ENCODE measurements at places on chromosomes 13 and 19.

DNA sequence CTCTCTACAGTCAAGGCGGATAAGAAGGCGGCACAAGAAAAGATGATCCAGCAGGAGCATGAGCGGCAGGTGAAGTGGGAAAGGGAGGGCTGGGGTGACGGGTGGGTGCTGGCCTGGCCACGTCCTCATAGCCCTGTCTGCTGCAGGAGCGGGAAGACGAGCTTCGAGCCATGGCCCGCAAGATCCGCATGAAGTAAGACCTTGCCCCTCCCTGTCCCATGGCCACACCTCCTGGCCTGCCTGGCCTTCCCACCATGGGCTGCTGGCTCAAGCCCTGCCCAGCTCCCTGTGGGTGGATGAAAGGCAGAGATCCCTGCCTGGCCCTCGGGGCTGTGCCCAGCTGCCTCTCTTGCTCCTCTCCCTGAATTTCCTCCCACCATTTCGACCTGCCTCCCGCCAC lies 7.2 kb downstream of the ZNF296 start:
- DNase-seq: no peak

DNA sequence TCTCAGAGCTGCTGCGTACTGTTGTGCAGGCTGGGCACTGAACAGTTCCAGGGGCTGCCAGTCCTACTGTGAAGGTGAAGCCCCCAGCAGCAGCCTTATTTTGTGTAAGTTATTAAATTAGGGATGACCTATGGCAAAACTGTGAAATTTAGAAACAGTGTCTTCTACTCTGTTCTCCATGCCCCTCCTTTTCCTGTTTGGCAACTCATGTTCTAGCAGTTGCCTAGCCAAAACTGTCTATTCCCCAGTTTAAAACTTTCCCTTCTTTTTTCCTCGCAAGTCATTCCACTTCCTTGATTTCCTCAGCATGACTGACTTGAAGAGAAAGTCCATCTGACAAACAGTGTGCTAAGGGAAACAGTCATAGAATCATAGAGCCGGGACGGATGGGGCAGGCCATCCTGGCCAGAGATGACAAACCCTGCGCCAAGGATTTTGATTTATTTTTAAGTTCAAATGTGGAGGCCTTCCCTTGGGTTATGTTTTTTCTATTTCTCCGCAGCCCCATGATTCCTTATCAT lies 78.1 kb upstream of the OLFM4 start:
- no peak for DNase-seq

DNA sequence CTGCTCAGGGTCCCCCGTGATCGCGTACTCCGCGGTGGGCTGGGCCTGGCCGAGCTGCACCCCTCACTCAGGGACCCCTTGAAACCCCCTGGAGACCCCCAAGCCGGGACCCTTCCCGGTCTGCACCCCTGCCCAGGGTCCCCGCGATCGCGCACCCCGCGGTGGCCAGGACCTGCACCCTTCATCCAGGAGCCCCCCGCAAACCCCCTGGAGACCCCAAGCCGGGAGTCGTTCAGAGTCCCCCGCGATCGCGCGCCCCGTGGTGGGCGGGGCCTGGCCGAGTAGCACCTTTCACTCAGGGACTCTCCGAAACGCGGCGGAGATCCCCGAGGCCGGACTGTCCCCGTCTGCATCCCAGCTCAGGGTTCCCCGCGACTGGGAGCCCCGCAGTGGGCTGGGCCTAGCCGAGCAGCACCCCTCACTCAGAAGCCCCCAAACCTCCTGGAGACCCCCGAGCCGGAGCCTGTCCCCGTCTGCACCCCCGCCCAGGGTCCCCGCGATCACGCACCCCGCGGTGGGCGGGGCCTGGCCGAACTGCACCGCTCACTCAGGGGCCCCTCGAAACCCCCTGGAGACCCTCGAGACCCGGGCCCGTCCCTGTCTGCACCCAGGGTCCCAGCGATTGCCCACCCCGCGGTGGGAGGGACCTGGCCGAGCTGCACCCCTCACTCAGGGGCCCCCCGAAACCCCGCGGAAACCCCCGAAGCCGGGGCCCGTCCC lies 748 bp downstream of the LMNB2 start:
- DNase-seq: peak; percentile 45

GRCh38 chr19:49469828-49470614 lies 4.0 kb upstream of the FLT3LG start:
- DNase-seq: peak; percentile 89

GRCh38 chr13:95596701-95597100 lies 44.2 kb downstream of the CLDN10 start:
- no peak for DNase-seq

- peak; percentile 100 for DNase-seq
Measured at GRCh38 chr19:44890366-44891015, 563 bp upstream of the TOMM40 start.

GRCh38 chr13:101492251-101492910 lies 39.9 kb downstream of the ITGBL1 start:
- DNase-seq: no peak

DNA sequence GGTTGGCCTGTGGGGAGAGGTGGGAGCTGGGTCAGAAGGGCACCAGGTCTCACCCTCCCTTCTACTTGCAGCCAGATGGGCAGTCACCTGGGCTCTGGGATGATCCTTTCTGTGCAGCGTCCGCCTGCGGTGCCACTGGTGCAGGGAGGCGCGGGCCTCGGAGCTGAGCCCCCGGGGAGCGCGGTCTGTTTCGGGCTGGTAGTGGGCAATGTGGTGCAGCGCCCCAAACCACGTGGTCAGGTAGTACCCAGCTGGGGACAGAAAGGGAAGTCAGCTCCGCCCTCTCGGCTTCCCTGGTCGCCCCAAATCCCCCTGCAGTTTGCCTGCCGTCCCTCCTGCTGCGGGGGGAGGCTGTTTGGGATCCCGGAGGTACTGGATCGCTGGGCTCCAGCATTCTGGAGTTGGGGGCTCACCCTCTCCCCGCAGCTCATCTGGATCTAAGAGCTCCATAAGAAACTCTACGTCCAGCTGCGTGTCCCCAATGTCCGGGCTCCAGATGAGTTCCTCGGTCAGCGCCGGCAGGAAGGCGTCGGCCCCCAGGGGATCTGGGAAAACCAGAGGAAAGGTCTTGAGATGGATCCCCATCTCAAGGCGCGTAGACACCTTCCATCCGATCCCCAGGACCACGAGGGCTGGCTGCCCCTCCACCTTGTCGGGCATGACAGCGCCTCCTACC lies 8.8 kb downstream of the RINL start:
- peak; percentile 21 for DNase-seq

- no peak for DNase-seq
Measured at GRCh38 chr19:28627669-28628068, 585.3 kb downstream of the UQCRFS1 start.

Measured in central memory CD4-positive, alpha-beta T cell (primary cell).